Ovary (tissue), 10 donors: ENCODE measurements at places on chromosomes 11 and 22.

- no peak for DNase-seq
These were observed 351.8 kb downstream of the SHANK2 start for GRCh38 chr11:70900540-70900939.

GRCh38 chr11:27721264-27722116, 21.2 kb upstream of the BDNF start:
- DNase-seq = no peak

DNA sequence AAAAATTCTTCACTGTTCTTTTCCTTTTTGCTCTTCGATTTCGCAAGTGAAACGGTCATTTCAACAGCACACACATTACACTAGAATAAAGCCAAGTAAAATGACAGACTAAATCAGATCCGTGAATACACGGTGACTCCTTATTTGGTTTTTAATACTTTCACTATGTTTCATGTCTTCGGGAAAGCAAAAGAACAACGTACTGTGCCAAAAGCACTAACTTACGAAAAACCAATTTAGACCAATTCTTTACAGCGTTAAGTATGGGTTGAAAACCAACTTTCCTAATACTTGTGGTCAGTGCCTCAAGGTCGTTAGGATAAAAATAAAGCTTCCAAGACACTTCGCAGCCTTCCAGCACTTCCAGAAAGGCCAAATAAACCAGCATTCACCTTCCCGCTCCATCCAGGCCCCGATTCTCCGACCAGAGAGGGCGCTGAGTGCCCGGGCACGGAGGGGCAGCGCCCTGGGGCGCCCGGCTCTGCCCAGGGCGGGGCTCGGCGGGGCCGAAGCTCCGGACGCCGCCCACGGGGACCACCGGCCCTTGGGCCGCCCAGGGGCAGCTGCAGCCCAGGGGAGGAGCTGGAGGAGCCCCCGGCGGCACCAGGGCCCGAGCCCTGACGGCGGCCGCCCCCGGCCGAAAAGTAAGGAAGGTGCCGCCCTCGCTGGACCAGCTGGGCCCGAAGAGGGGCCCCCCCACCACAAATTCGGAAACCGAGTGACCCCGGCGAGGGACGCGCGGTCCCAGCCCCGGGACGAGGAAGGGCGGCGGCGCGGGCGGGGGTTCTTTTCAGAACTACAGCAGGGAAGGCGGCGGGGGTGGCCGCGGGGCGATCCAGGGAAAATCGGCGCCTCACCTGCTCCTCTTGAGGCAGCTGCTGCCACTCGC, 499 bp downstream of the ATL3 start:
- DNase-seq = peak; percentile 71

- no peak for DNase-seq
These were observed 43.2 kb downstream of the IGLL5 start for GRCh38 chr22:22930571-22931556.

- no peak for DNase-seq
These were observed 498.9 kb downstream of the BRD1 start for GRCh38 chr22:49328630-49329405.

GRCh38 chr11:10455637-10456487, 798 bp downstream of the AMPD3 start:
- DNase-seq = no peak

GRCh38 chr11:45042560-45042959, 91.9 kb upstream of the TP53I11 start:
- DNase-seq = no peak

DNA sequence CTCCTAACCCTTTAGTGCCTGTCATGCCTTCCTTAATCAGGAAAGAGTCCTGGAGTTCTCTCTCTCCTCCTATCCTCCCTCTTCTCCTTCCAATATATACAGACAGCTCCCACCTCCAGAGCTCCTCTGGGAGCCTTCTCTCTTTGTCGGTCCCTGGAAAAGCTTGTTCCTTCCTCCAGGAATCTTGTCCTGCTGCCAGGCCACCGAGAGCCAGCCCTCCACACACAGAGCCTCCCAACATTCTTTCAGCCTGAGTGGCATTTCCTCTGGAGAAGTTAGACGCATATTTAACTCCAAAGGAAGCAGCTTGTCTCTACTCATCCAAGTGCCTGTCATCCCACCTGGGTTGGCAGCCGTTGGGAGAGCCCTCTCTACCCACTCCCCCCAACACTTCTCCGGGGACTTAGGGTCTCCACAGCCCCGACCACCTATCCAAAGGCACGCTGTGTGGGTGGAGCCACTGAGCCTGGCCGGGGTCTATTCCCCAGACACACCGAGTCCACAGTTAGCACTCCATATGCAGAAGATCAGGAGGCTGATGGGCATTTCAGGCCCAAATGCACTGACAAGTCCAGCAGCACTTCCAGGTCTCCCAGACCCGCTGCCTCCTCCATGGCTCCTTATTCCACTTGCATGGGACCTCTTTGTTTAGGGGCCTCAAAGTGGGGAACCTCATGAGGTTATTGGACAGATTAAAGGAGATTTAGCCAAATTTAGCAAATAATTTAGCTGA, 31.1 kb downstream of the DKK3 start:
- DNase-seq = peak; percentile 75

DNA sequence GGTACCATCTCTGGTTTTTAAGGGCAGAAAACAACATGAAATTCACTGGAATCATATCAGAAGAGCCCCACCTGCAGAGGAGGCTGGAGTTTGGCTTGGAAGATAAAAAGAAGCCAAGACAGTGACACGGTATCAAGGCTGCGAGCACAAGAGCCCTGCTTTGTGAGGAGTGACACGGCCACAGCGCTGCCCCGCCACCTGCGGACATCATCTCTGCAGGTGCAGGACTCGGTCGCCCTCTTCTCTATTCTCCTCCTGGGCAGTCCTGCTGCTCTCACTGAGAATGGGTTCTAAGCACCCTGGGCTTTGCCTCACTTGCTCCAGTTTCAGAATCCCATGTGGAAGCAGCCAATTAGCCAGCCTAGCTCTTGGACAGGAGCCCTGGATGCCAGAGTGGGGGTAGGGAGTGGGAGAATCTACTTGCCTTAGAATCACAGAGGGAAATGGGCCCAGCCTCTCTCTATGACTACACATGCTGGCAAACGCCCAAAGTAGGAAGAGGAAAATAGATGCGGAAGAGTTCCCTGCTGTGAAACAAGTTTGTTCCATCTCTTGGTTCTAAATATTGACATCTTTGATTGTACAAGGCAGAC, 17.1 kb downstream of the APOL4 start:
- no peak for DNase-seq

DNA sequence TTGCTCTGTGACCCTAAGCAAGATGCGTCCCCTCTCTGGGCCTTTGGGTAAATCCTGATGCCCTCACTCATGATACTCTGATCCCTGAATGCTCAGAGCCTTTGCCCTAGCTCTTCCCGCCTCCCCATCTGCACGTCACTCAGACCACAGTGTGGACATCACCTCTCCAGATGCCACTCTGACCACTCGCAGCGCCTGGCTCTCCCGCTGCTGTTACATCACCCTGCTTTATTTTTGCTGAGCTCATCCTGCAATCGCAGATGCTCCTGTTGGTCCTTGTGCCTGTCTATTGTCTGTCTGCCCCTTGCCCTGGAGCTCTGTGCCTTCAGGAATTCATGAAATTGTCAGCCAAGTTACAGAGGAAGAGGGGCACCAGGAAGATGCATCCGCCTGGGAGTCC, 5.5 kb downstream of the OSM start:
- DNase-seq = no peak

GRCh38 chr11:70255477-70256116, 14.9 kb upstream of the PPFIA1 start:
- DNase-seq = no peak

DNA sequence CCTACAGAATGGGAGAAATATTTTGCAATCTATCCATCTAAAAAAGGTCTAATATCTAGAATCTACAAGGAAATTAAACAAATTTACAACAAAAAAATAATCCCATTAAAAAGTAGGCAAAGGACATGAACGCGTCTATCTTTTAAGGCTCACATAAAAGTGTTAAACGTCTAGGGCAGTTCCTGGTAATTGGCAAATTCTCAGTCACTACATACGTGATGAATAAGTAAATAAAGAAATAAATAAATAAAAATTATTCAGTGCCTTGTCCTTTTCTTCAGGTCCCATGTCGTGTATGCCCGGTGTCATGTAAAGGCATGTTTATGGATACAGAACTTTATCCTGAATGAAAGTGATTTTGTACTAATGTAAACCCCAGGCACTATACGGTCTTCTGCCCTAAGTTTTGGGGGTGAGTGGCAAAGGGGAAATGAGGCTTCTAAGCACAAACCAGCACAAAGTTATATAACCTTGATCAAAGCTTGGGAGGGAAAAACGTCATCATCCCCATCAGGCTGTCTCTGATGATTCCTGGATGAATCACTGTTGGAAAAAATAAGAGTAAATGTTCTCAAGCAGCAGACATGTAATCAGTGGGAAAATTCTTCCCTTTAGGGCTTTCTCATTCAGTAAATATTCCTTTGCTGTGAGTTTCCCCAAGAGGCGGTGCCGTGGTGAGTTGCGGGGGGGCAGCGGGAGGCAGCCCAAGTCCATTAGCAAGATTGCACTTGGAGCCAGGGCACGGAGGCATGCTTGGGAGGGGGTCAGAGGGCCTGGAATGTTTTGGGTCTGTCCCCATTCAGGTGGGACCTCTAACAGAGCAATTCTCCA, 30.4 kb upstream of the MICAL2 start:
- DNase-seq = peak; percentile 44

- no peak for DNase-seq
These were observed 112.0 kb upstream of the TBCEL start for GRCh38 chr11:120911943-120912342.
